ENCODE measurements at places on chromosomes 6 and 20.

DNA sequence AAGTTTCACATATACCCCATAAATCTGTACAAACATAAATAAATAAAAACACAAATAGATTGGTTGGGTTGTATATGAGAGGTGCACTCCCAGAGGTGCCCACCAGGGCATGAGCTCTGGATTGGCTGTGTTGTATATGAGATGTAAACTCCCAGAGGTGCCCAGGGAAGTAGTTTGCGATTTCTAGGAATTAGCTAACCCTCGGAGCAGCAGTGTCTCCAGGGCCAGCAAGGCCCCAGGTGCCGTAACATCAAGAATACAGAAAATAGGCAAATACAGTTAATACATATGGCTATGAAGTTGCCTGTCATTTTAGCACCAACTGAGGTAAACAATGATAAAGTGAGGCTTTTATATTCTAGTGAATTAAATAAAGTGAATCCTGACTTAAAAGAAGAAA, 5.4 kb upstream of the GINM1 start:
- no peak for DNase-seq

- no peak for DNase-seq
Measured at GRCh38 chr6:106849120-106849519, 125.4 kb downstream of the CD24 start.

DNA sequence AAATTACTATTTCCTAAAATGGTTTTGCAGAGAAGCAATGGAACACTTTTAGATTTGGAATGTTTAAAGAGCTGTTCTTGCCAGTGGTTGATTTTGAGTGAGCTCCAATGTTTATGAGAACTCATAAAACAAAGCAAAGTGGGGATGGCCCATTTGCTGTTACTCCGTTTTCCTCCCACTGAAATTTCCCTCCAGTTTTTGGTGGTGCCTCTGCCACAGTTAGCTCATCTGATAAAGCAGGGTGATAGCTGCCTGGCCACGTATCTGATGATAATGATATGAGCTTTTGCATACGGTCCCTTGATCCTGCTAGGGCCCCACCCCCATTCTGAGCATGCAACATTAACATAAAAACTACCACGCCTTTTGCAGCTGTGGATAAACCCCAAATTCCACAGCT, 10.4 kb downstream of the CD83 start:
- no peak for DNase-seq

GRCh38 chr20:22700367-22700766, 116.0 kb upstream of the FOXA2 start:
- DNase-seq = no peak

DNA sequence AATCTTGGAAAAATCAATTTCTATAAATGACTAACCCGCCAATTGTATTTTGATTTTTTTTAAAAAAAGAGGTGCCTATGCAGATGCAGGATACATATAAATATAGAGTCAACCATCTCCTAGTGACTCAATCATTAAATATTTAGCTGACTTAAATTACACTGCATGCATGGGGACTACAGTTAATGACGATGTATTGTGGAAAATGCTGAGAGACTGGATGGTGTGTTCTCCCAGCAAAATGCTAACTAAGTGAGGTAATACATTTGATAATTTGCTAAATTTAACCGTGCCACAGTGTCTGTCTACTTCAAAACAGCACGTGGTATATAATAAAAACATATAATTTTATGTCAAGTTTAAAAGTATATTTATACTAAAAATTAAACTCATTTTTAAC, 341.6 kb downstream of the PRKN start:
- no peak for DNase-seq

GRCh38 chr6:90184334-90185298, 112.0 kb downstream of the BACH2 start:
- no peak for DNase-seq

DNA sequence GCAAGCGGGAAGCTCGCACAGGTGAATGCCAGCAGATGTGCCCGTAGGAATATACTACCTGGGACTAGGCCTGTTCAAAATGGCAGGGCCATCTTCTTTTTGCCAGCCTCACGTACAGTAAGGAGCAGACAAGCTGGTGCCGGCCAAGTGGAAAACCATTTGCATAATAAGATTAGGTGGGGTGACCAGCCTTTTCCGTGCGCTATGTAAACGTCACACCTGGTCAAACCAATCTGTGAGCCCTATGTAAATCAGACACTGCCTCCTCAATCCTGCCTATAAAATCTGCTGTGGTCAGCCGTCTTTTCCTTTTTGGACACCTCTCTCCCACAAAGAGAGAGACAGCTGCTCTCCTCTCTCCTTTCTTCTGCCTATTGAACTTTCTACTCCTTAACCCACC, 60.8 kb upstream of the TMEM30A start:
- no peak for DNase-seq

- no peak for DNase-seq
Measured at GRCh38 chr6:106082735-106083398, 3.3 kb upstream of the PRDM1 start.

GRCh38 chr6:77707603-77708002, 54.8 kb downstream of the MEI4 start:
- no peak for DNase-seq
